ENCODE measurements at places on chromosomes 13 and 19. TPM values are rescaled to one million over a fixed set of nuclear protein-coding genes. Genes with fewer than 3 reads are reported as not detected.

DNA sequence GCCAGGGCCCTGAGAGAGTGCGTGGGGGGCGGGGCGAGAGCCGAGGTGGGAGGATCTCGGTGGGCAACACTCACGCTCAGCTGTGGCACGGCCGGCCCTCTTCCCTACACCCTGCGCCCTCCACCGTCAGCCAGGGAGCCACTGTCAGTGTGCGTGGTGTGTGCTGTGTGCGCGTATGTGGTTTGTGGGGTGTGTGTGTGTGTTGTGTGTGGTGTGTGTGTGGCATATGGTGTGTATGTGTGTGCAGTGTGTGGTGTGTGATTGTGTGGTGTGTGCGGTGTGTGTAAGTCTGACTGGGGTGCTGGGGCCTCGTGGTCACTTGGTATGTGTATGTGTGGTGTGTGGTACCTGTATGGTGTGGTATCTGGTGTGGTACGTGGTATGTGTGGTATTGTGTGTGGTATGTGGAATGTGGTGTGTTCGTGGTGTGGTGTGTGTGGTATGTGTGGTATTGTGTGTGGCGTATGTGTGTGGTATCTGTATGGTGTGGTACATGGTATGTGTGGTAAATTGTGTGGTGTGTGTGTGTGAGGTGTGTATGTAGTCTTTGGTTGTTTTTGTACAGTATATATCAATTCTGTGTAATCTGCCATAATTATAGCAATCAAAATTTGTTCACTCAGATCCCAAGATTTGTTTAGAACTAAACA is 5.1 kb downstream of the GRK1 start:
- no peak overlapping the region for H3K4me3 ChIP-seq
- H3K4me1 ChIP-seq, result no peaks in the 10 kb centered on the region
- no peaks in the 10 kb centered on the region for H3K27me3 ChIP-seq
- no peak overlapping the region for H3K27ac ChIP-seq
- peak; percentile 44 for DNase-seq

GRCh38 chr19:16429066-16429758 is 42.6 kb downstream of the EPS15L1 start:
- H3K36me3 ChIP-seq, result peaks cover 86% of the 10 kb centered on the region
- H3K4me1 ChIP-seq, result no peaks in the 10 kb centered on the region
- DNase-seq, result peak; percentile 75

The ZNF497 gene
- 2.5 TPM for total RNA-seq

The RASL11A gene
- total RNA-seq, result 20.6 TPM

The IGFL1 gene
- not detected for total RNA-seq

GRCh38 chr13:75173457-75174356 is 308.3 kb downstream of the TBC1D4 start:
- H3K27me3 ChIP-seq, result no peaks in the 10 kb centered on the region
- H3K4me3 ChIP-seq, result no peak overlapping the region
- no peaks in the 10 kb centered on the region for H3K4me1 ChIP-seq
- no peaks in the 10 kb centered on the region for H3K36me3 ChIP-seq
- DNase-seq, result no peak
- no peak overlapping the region for H3K27ac ChIP-seq

- no peaks in the 10 kb centered on the region for H3K27me3 ChIP-seq
- peak overlapping the region; percentile 98 for H3K4me3 ChIP-seq
- peaks cover 14% of the 10 kb centered on the region for H3K4me1 ChIP-seq
- peak overlapping the region; percentile 87 for H3K27ac ChIP-seq
- peak; percentile 59 for DNase-seq
These were observed 630 bp downstream of the PNPLA6 start for GRCh38 chr19:7535998-7536695.

DNA sequence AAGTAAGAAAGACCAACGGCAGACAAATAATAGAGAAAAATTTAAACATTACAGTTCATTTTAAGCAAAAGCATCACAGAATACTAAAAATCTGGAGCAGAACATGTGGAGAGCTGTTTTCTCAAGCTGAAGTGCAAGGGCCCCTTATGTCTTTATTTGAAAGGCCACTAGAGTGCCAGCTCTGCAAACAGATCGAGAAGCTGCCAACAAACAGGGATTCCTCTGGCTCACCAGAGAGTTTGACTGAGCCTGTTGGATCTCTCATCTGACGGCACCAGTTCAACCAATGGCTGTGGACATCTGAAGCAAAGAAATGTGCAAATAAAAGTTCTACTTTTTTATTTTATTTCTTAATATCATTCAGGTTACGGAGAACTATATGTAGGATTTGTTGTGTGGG is 119.7 kb downstream of the COL4A2 start:
- H3K27me3 ChIP-seq, result no peaks in the 10 kb centered on the region
- H3K27ac ChIP-seq, result no peak overlapping the region
- H3K36me3 ChIP-seq, result peaks cover 29% of the 10 kb centered on the region
- no peak for DNase-seq
- no peak overlapping the region for H3K4me3 ChIP-seq
- peaks cover 10% of the 10 kb centered on the region for H3K4me1 ChIP-seq

DNA sequence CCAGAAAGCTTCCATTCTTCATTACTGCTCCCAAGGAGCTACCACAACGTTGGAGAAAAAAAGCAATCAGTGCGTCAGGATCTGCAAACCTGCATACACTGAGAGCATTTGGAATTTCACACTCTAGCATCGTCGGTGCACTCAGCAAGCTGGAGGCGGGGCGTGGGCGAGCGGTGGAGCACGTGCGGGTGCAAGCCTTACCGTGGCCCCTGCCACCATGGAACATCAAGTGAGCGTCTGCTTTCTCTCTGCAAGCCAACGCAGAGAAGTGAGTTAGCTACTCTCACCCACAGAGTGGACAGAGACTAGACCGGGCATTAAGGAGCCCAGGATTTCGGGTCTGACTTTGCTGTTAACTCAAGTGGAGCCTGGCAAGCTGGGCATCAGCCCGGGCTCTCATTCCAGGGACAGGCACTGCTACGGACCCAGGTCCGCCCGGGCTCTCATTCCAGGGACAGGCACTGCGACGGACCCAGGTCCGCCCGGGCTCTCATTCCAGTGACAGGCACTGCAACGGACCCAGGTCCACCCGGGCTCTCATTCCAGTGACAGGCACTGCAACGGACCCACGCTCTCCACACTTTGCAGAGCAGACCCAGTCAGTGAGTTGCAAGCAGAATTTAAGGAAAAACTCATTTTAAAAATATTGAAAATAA is 124.1 kb upstream of the SPACA7 start:
- H3K4me3 ChIP-seq, result no peak overlapping the region
- H3K27ac ChIP-seq, result no peak overlapping the region
- H3K27me3 ChIP-seq, result peaks cover 24% of the 10 kb centered on the region

DNA sequence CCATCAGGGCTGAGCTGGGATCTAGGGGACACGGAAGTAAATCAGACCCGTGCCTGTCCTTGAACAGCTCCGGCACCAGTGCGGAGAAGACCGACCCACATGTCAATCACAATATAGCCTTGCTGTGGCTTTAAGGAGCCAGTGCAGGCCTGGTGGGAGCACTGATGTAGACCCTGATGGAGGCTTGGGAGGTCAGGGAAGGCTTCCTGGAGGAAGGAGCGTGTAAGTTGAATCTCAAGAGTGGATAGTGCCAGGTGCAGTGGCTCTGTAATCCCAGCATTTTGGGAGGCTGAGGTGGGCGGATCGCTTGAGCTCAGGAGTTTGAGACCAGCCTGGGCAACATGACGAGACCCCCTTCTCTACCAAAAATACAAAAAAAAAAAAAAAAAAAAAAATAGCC is 10.8 kb upstream of the CACNG8 start:
- no peaks in the 10 kb centered on the region for H3K36me3 ChIP-seq
- no peak overlapping the region for H3K4me3 ChIP-seq
- peaks cover 36% of the 10 kb centered on the region for H3K27me3 ChIP-seq
- no peak overlapping the region for H3K27ac ChIP-seq
- H3K4me1 ChIP-seq, result no peaks in the 10 kb centered on the region

DNA sequence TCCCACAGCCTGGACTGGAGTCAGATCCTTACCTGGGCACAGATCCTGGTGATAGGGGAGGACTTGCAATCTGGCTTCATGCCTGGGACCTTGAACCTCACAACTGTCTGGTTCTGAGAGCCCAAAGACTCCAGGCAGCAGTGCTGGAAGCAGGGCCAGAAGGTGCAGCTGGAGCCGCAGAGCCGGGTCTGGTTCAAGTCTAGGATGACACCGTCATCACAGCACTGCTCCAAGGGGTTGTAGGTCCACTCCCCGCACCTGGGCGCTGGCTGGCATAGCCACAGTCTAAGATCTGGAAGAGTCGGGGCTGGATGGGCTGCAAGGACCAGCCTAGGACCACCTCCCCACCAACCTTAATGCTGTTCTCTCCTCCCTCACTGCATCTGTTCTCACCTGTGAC is 677 bp downstream of the IGFL4 start:
- DNase-seq, result no peak
- no peaks in the 10 kb centered on the region for H3K36me3 ChIP-seq
- no peak overlapping the region for H3K4me3 ChIP-seq
- H3K4me1 ChIP-seq, result no peaks in the 10 kb centered on the region
- peaks cover 28% of the 10 kb centered on the region for H3K27me3 ChIP-seq

The SELENOV gene
- not detected for total RNA-seq

The KIR2DL1 gene
- 0.83 TPM for total RNA-seq

The ZSCAN4 gene
- 0.24 TPM for total RNA-seq

The KIR3DL1 gene
- 0.71 TPM for total RNA-seq

DNA sequence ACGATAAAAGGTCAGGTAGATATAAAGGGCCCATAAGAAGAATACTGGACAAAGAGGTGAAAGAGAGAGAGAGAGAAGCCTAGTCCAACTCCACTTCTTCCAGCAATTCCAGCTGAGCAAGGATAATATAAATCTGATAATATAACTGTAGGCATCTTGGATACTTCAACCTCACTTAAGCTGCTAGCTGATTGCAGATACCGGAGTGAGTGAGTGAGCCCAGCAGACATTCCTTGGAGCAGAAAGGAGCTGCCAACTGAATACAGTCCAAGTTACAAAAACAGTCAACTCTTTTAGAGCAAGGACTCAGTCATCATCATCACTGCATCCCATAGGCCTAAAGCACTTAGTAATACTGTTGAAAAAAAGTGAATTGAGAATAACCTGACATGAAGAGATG is 387.6 kb downstream of the SLITRK6 start:
- no peak for DNase-seq
- H3K27me3 ChIP-seq, result no peaks in the 10 kb centered on the region
- no peak overlapping the region for H3K4me3 ChIP-seq
- no peak overlapping the region for H3K27ac ChIP-seq
- H3K36me3 ChIP-seq, result no peaks in the 10 kb centered on the region

- no peaks in the 10 kb centered on the region for H3K36me3 ChIP-seq
- H3K27me3 ChIP-seq, result no peaks in the 10 kb centered on the region
- no peak overlapping the region for H3K27ac ChIP-seq
- no peaks in the 10 kb centered on the region for H3K4me1 ChIP-seq
- no peak overlapping the region for H3K4me3 ChIP-seq
These were observed 104.2 kb downstream of the RAP2A start for GRCh38 chr13:97538203-97538602.

The IRGC gene
- total RNA-seq, result not detected

All from lower lobe of right lung (tissue), 2 donors.